ENCODE measurements at places on chromosomes 2 and 18.

DNA sequence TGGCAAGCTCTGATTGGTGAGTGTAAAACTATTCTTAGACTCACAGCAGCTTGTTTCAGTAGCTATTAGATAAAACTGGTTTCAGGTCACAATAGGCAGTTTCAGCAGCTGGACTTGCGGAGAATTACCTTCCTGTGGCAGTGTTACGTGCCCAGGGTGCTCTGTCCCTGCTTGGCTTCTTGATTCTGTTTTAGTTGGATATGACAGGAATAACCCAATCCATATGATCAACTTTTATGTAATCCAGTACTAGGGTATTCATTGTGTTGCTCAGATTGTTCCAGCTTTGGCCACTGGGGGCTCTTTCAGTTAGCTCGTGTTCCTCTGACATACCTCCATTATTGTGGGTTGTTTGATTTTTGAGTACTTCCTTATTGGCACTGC, 43.1 kb downstream of the INPP4A start:
- DNase-seq = peak; percentile 6

DNA sequence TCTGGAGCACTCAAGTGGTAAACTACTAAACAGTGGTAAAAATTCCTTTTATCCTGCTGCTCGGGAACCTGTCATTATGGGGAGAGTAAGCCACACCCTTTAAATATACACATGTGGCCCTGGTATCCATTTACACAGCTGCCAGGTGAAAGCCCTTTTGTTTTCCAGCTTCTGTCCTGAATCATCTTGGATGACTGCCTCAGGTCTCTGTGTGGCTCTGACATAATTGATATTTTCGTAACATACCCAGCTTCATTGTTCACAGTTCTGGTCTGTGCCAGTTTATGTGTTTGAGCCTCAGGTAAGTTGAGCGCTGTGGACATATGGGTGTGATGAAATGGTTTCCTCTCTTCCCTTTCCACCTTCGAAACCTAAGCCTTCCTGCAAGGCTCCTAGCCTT, 15.7 kb upstream of the TTC39C start:
- DNase-seq = peak; percentile 98

DNA sequence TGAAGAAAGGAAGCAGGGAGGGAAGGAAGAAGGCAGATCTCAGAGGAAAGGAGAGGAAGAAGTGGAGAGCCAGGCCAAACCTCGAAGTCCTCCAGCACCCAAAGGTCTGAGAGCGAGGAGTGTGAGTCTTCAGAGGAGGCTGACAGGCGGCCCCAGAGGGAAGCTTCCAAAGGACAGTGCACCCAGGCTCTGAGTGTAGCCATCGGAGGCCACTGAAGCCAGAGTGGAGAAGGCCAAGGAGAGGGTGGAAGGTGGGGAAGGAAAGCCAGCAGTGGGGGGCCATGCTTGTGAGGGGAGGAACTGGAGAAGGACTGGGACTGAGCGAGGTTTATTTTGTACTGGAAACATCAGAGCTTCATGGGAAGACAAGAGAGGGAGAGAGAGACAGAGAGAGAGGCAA, 6.0 kb downstream of the ATP6V1B1 start:
- no peak for DNase-seq

GRCh38 chr2:164495491-164496223, 125.6 kb downstream of the GRB14 start:
- DNase-seq = peak; percentile 14

GRCh38 chr2:101770726-101771125, 73.2 kb downstream of the MAP4K4 start:
- DNase-seq = peak; percentile 42

DNA sequence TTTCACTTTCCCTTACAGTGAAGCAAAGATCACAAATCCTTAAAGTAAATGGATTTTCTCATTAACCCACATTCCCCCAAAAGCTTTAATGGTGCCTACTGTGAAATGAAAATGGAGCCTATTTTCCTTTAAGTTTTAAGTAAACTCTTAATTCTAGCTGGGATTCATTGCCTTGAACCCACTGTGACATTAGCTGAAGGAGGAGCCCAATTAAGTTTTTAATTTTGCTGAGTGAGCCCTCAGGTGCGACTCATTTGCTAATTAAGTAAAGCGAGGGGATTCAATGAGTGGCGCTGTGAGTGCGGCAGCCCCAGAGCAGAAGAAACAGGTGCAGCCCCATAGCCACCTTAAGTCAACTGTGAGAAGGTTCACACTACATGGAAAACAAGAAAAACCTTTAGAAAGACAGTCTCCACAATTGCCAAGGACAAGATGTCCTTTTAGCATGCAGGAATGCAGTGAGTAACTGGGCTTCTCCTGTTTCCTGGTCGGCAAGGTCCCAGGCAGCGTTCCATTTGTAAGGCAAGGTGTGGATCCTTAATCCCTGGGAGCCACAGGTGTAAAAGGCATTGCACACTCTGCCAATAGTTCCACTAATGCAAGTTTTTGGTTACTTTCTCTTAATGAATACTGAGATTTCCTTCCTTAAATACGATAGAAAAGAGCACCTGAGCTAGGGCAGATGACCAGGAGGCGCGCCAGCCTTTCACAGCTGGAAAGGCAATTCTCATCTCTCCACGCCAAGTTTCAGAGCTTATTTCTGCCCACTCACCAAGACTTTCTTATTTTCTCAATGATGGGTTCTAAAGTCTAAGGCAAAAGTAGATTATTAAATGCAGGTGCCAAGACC, 87.7 kb downstream of the TMEM18 start:
- no peak for DNase-seq

DNA sequence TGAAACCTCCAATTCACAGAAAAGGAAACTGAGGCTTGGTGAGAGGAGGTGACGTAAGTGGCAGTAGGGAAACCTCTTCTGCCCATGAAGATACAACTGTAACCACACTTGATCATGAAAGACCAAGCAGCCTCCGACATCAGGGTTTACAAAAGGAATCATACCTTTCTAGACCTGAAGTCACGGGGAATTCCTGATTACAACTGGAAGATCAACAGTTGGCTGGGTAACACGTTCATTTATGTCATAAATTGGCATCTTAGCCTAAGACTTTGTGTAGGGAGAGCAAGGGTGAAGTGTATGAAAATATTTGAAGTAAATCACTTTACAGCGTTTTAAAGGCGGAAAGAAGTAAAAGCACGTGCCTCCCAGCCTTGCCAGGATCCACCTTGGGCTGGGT, 922 bp downstream of the HS1BP3 start:
- no peak for DNase-seq

DNA sequence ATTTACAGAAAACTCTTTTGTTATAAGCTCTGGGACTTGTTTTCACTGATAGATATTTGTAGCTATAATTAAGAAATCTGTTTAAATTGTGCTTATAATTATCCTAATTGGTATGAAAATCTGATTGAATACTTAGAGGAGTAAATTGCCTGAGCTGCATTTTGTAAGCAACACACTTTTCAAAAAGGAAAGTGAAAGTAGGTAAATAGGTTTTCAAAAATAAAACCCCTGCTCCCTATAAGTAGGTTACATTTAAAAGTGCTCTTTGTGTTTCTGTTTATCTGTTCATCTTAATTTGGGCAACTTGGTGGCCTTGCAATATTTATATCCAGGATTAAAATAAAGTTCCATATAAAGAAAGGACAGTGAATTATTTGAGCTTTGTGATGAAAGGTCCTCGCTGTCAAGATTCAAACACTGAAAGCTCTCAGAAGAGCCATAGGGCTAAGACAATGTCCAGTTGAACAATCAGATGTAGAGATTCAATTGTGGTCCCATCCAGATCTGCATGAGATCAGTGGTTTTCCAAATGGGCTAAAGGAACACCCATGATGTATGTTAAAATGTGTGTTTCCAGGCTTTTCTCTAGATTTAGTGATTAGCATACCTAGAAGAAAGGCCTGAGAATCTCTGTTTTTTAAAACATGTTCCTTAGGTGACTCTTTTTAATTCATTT, 371.6 kb downstream of the RPRM start:
- DNase-seq = peak; percentile 28

GRCh38 chr2:207871911-207872310, 102.2 kb upstream of the FZD5 start:
- DNase-seq = no peak

- DNase-seq = no peak
These were observed 112.3 kb upstream of the ZNF521 start for GRCh38 chr18:25464227-25464626.

DNA sequence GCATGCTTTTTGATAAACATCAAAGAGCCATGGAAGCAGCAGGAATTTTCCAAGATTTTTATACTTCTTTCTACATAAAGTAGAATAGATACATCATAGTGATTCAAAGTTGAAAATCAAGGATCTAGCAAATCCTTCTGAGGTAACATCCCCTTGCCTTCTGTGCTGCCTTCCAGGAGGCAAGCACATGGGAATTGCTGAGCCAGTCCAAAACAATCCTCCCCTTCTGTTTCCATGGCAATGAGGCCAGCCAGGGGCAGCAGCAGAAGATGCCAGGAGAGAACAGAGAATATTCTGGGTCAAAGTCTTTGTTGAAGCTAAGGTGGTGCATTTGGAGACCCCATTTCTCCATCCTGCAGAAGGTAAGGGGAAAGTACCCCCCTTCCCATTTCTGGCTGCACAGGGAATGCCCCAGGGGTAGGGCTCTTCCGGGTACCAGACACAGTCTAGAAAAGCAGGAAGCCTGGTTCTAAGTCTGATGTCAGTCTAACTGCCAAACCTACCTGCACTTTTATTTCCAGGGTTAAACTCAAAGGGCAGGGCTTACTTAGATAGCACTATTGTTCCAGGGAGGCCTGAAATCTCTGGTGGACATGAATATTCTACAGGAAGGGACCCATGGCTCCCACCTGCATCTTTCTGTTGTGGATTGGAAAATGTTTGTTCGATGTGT, 22.1 kb downstream of the CENPA start:
- no peak for DNase-seq

GRCh38 chr18:26307161-26307773, 81.0 kb downstream of the TAF4B start:
- DNase-seq = peak; percentile 65

- no peak for DNase-seq
These were observed 426.7 kb upstream of the SMIM21 start for GRCh38 chr18:75854174-75854573.

DNA sequence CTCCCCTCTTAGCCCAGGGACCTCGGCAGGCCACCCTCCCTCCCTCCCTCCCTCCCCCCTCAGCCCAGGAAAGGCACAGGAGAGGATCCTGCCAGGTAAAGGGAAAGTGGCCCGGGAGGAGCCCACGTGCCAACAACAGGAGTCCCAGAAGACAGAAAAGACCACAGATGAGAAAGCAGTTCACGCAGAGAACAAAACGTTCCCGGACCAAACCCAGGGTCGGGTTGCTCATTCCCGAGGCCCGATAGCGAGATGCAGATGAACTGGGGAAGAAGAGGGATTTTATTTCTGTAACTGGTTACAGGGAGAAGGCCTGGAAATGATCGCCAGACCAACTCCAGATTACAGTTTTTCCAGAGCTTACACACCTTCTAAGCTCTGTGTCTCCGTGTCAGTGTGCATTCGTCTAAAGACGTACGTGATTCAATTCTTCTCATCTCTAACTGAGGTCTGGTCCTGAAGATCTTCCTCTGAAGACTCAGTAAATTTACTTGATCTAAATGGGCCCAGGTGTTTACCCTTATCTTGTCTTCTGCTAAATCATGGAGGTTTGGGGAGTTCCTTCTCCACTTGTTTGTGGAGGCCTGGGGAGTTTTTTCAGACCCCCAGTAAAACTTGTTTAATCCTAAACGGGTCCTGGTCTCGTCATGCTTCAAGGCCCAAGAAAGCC, 807 bp upstream of the NEU4 start:
- DNase-seq = no peak

DNA sequence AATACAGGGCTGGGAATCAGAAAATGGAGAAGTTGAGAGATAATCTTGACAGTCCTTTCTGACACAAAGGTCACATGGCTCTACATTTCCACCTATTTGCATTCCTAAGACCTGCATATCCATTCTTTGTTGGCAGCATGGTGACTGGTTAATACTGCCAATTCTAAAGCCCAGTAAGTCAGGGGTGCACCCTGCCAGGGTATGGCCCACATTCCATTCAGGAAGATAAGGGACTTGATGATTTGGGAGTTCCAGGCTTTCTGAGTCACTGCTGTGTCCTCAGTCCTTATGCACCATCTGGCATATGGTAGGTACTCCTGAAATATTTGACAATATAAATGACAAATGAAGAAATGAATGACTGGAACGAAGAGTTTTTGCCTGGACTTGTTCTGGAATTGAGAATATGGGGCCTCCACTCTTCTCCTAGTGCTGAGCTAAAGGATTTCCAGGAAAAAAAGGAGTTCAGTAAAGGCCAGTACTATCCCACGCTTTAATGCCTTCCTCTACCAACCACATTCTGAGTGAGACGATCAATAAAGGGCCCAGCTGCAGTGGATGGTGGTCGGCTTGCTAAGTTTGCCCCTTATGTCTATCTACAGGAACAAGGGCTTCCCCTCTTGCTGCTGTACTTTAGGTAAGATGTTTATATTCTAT, 31.7 kb upstream of the EIF2AK3 start:
- no peak for DNase-seq

- DNase-seq = no peak
These were observed 65.5 kb downstream of the BIN1 start for GRCh38 chr2:127041259-127041970.

- no peak for DNase-seq
These were observed 2.5 kb upstream of the NPAS2 start for GRCh38 chr2:100817388-100817985.

- peak; percentile 43 for DNase-seq
These were observed 122.9 kb downstream of the ZNF521 start for GRCh38 chr18:25229081-25229480.

DNA sequence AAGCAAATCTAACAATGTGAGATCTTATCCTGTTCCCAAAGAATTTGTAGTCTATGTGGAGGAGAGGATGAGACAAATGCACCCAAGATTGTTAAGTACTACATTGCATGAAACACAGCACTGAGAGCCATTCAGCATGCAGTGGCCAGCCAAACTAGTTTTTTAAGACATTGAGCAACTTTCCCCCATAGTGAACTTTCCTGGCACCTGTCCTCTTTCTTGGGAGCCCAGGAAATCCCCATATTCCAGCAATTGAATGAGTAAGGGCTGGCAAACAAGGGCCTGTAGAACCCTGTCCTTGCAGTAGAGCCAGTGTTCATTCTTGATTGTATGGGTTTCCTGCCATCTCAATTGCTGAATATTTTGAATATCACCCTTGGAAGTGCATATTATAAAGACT, 58.8 kb upstream of the FIGN start:
- no peak for DNase-seq

GRCh38 chr2:227163998-227164762, at the start of the genes COL4A3 and COL4A4:
TSS of gene COL4A3 (plus strand) at chr2:227164624. CDS start at chr2:227164727, 103 bp downstream.
TSS of gene COL4A4 (minus strand) at chr2:227164205. CDS start at chr2:227147483, 16,722 bp downstream.
- peak; percentile 59 for DNase-seq

- no peak for DNase-seq
These were observed 44.7 kb downstream of the CTIF start for GRCh38 chr18:48583573-48583972.
